Endodermal cell (in vitro differentiated cells): ENCODE measurements at places on chromosomes 2 and 18. TPM values are rescaled to one million over a fixed set of nuclear protein-coding genes. Genes with fewer than 3 reads are reported as not detected.

The UGT1A4 gene
- not detected in 3 replicates for total RNA-seq

GRCh38 chr2:118085173-118086023 lies 2.9 kb upstream of the INSIG2 start:
- no peaks in the 10 kb centered on the region for H3K4me1 ChIP-seq
- peaks cover 5% of the 10 kb centered on the region for H3K27me3 ChIP-seq
- H3K4me3 ChIP-seq = no peak overlapping the region
- no peak for DNase-seq

The SLC4A5 gene
- 2.4 and 3.7 TPM in 2 replicates for total RNA-seq

The RAD51AP2 gene
- 0.18 to 0.21 TPM (median 0.19 TPM) in 3 replicates for total RNA-seq

GRCh38 chr18:46859855-46860254 lies 57.5 kb downstream of the PIAS2 start:
- H3K36me3 ChIP-seq = peaks cover under 1% of the 10 kb centered on the region
- H3K27me3 ChIP-seq = no peaks in the 10 kb centered on the region
- DNase-seq = no peak
- no peak overlapping the region for H3K27ac ChIP-seq
- no peak overlapping the region for H3K4me3 ChIP-seq
- H3K4me1 ChIP-seq = peaks cover 2% of the 10 kb centered on the region

DNA sequence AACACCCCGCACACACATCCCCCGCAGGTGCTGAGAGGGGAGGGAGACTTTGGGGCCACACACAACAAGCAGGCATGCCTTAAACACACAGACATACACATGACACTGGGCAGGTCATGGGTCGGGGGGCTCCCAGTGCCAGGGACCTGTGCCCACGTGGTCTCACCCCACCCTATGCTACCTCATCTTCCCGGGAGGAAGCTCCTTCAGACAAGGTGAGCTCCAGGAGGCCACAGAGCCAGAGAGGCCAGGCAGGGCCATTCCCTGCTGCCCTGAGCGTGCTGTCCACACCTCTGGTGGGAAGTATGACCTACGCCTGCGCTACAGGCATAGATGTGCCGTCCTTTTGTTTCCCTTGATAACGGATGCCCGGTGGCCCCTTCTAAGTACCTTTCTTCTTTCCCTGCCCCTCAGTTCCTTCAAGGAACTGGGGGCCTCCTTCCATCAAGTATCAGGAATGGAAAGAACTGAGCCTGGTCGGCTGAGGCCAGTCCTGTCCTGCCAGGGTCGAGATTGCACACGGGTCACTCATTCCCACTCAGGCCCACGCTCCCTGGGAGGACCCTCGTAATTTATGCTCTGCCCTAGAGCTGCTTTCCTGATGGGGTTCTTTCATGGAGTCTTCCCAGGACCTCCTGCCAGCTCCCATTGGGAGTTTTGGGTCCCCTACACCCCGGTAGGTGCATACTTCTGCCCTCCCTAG lies 4.7 kb downstream of the TEKT4 start:
- DNase-seq = no peak
- peaks cover 17% of the 10 kb centered on the region for H3K27me3 ChIP-seq
- H3K27ac ChIP-seq = no peak overlapping the region
- no peak overlapping the region for H3K4me3 ChIP-seq
- H3K36me3 ChIP-seq = no peaks in the 10 kb centered on the region
- no peaks in the 10 kb centered on the region for H3K4me1 ChIP-seq
